HFF-Myc (cell line): ENCODE measurements at places on chromosomes 3 and 15.
A peak's percentile ranks its signal among the peaks of the same experiment; 100 is the strongest.

GRCh38 chr3:8450618-8451017 is 51.0 kb upstream of the LMCD1 start:
- no peak for DNase-seq

DNA sequence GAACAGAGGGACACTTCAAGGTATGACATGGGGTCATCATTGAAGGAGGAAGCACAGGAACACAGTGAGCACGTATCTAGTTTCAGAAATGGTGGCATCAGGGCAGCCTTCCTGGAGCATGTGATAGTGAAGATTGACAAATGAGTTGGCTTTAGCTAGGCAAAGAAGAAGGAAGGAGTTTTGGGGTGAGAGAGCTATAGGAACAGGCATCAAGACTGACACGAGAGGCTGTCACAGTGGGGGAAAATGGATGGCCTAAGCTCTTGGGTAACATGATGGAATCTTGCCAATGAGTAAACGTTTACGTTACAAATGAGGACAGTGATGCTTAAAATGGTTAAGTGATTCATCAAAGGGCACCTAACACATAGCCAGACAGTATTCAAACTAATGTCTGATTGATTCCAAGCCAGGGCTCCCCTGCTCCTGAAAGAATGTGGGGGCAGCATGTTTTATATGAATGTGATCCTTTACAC is 23.1 kb upstream of the GPR171 start:
- DNase-seq: peak; percentile 29

DNA sequence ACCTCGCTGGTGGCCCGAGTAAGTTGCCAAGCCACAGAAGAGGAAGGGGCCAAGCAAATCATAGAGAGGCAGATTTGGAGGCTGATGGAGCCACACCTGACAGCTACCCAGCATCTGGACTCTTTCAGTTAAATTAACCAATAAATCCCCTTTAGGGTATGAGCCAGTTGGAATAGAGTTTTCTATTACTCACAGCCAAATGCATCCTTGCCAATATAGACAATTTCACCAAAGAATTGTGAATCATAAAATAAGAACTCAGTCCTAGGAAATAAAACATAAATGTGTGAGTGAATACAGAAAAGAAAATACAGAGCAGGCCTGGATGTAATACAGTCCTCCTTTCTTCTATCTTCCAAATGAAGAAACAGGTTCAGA is 161.6 kb upstream of the ANKRD28 start:
- no peak for DNase-seq

- DNase-seq: no peak
Measured at GRCh38 chr15:98963444-98963843, 44.1 kb downstream of the PGPEP1L start.

- no peak for DNase-seq
Measured at GRCh38 chr15:93235269-93235668, 146.3 kb upstream of the RGMA start.

DNA sequence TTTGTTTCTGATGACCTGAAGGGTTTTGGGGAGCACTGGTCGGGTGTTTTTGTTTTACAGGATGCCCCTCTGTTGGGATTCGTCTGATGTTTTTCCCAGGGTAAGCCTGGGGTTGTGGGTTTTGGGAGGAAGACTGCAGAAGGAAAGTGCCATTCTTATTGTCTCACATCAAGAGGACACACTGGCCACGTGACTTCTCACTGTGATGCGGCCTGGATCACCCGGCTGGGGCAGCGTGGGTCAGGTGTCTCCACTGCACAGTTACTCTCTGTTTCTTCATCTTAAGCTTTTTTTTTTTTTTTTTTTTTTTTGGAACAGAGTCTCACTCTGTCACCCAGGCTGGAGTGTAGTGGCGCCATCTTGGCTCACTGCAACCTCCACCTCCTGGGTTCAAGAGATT is 120.5 kb downstream of the TMEM266 start:
- DNase-seq: no peak

GRCh38 chr15:60901647-60902046 is 327.5 kb downstream of the RORA start:
- DNase-seq: no peak

DNA sequence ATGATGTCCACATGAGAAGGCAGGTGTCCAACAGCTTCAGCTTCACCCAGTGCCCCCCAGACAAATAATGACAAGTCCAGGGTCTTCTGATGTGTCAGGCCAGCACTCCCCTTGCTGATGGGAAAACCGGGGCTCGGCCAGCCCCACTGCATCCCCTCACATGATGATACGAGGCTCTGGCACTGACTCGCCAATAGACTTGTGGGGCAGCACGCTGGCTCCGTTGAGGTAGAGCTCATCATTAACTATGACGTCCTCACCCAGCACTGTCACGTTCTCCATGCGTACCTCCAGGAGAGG is 2.1 kb upstream of the AMIGO3 start:
- no peak for DNase-seq

DNA sequence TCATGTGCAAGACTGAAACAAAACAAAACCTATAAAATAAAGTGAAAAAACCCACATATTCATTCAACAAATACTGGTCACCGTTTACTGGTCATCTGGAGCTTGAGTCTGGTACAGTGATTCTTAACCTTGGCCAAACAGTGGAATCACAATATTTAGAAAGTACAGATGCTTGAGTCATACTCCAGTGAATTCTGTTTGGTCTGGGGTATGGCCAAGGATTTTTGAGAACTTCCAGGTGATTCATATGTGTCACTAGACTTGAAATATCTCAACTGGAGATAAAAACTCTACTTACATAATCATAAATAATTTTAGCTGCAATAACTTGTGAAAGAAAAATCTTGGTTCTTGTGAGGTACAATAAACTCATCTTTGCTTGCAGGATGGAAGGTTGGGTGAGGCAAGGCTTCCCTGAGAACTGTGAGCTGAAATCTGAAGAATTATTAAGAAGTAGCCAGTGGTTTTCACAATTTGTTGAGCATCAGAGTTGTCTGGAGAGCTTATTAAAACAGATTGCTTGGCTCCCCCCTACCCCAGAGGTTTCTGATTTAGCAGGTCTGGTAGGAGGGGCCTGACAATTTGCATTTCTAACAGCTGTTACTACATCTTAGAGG is 9.6 kb downstream of the NEK11 start:
- no peak for DNase-seq

DNA sequence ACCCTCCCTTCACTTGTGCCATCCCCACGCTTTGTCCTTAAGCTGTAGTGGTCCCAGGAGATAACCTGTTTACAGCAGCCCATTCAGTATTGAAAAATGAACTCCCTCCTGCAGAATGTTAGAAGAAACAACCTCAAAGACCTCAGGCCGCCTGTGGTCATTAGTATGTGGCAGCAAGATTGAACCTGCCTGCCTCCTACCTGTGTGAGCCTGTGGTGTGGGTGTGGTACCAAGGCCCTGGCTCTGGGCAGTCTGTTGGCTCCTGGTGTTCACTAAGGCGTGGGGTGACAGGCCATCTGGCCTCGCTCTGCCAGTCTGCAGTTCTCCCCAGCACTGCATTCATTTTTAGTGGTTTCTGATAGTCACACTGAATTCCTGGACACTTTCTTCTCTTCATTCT is 21.0 kb downstream of the LSM3 start:
- DNase-seq: no peak

DNA sequence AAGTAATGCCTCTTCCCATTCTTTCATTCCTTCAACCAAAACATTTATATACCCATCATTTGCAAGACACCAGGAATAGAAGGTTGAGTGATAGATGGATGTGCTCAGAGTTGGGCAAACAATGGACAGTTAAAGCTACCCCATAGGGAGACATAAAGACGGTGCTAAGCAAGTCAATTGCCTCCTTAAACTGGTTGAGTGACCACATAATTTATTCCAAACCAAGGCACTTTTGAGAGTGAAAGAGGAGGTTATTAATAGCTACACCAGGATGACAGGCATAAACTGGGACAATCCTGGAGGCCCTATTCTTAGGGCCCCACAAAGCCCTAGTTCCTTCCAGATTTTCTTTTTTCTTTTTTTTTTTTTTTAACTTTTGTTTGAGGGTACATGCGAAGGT is 21.4 kb upstream of the DYNC1LI1 start:
- DNase-seq: no peak

GRCh38 chr3:142723665-142723967 is 218 bp upstream of the TRPC1 start:
- DNase-seq: no peak

- DNase-seq: no peak
Measured at GRCh38 chr3:64214381-64215018, 10.8 kb downstream of the PRICKLE2 start.

GRCh38 chr3:189139611-189139940 is 32.2 kb upstream of the TPRG1 start:
- no peak for DNase-seq

DNA sequence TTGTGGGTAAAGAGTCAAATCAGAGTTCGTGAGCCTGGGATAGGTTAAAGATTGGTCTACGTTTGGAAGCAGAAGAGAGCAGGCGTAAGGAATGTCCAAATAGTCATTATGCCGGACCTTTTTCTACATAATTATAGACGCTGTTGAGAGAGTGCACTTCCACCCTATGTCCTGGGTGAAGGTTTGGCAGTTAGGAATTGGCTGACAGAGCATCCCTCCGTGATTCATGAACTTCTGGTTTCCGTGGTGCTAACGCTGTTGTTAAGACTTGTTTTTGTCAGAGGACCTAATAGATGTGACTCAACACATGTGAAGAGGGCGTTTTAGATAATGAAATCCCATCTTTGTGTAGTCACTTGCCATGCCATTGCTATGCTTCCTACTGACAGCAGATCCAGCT is 1.1 kb downstream of the EAF1 start:
- DNase-seq: no peak

- DNase-seq: no peak
Measured at GRCh38 chr3:35709691-35710090, 70.4 kb downstream of the ARPP21 start.

DNA sequence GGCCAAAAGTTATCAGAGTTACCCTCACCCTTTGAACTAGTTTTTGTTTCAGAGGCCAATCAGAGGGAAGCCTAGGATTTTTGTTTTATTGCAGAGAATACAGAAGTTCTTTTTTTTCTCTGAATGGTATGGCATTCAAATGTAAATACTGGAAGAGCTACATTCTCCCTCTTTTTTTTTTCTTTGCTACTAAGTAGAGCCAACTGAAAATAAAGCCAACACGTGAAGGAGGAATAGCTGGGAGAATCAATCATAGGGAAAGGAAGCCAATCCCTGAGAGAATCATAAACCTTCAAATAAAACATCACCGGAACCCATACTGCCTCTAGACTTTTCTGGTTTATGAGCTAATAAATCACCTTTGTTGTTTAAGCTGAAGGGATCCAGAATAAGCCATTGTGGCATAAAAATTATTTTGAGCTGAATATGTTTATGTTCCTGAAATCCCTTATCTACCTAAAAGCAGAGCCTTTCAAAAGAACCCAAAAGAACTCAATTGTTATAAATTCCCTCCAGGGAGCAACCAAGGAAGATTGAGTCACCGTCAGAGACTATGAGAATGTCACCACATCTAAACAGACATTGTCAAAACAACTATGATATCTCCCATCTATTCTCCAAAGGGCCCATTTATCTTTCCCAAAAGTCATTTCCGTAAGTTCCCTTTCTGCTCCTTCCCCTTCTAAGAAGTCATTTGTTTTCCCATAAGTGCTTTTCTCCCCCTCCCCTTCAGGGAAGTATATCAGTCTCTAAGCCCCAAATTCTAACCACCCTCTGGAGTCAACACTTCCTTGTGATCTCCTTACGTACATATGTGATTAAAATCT is 3.8 kb upstream of the ZNF280D start:
- DNase-seq: no peak

GRCh38 chr3:51682526-51682925 is 11.5 kb downstream of the TEX264 start:
- no peak for DNase-seq

GRCh38 chr3:16739541-16740105 is 134.4 kb upstream of the DAZL start:
- peak; percentile 59 for DNase-seq

DNA sequence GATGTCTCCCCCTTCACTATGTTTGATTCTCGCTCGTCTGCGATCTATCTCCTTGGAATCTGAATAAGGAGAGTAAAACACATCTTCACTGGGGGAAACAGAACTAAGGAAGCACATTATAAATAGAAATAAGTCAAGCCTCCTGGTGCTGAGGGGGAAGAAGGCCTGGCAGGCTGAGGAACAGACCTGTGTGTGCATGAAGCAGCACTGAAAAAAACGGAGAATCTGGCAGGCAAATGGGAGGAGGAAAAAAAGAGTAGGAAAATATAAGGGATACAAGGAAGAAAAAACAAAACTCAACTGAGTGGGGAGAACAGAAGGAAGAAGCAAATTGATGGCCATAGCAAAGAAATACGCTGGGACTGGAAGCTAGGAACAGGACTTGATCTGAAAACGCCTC is 25.7 kb downstream of the PARP16 start:
- DNase-seq: no peak

- no peak for DNase-seq
Measured at GRCh38 chr15:35055416-35056105, 29.5 kb downstream of the NANOGP8 start.

DNA sequence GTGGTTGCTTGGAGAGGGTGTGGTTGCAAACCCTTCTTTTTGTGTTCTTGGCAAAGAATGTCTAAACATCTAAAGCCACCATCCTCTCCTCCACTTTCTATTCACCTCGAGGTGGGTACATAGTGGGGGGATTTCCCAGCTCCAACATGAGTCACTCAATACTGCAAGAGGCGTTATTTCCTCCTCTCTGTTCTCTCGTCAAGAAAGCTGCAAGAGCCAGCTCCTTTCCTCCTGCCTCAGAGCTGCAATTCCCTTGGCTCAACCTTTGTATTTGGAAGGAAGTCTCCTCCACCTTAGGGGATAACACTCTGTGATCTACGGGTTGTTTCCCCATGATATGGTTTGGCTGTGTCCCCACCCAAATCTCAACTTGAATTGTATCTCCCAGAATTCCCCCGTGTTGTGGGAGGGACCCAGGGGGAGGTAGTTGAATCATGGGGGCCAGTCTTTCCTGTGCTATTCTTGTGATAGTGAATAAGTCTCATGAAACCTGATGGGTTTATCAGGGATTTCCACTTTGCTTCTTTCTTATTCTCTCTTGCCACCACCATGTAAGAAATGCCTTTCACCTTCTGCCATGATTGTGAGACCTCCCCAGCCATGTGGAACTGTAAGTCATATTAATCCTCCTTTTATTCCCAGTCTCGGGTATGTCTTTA is 138.4 kb downstream of the PLCL2 start:
- DNase-seq: no peak

DNA sequence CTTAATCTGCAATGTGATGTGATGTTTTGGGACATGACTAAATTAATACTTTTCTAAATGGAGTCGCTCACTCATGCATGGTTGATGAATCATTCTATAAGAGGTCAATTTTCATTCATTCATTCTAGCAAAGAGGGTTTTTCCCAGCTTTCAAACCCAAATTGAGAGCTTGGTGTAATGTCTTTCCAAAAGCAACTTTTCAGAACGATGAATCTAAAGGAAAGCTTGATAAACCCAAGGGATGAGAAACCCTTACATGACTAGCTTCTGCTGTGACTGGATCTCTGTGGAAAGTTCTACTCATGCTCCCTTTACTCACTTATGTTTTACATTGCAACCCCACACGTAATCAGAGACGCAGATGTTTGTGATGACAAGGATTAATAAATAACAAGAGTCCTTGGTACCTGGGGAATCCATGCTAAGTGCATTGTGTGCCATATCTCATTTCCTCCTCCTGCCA is 47.7 kb downstream of the PDZRN3 start:
- DNase-seq: no peak

GRCh38 chr3:149833241-149833640 is 20.2 kb downstream of the RNF13 start:
- DNase-seq: no peak
